Stimulated activated CD8-positive, alpha-beta memory T cell treated with anti-CD3 and anti-CD28 coated beads, Interleukin-2, amount 100 ng/mL, for 48 hours (primary cell): ENCODE measurements at places on chromosomes 3 and 15.

- DNase-seq: no peak
Observed at GRCh38 chr3:190346541-190346940, 24.3 kb upstream of the CLDN1 start.

DNA sequence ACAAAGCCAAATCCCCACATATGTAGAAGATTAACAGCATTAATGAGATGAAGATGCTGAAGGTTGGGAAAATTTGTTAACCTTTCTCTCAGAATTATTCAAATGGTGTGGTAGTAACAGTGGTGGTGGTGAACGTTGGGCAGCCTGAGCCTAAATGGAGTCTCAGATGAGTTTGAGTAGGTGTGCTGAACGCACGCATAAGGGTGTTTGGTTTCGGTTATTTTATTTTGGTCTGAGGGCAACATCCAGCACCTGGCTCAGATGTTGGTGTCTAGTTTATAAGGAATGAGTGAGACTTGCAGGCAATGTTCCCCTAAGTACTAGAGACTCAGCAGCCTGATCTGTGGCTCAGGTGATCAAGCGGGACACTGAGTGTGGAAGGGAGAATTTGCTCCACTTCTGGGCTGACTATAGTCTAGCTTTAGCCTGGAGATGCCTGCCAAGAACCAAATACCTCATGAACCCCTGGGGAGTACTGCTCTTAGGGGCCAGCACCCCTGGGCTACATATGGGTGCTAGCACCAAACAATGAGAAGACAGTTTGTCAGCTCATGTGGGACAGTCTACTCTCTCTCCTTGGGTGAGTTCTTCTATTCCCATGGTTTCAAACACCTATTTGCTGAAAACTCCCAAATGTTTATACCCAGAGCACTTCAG is 39.5 kb upstream of the ATP2C1 start:
- no peak for DNase-seq

- no peak for DNase-seq
Observed at GRCh38 chr3:24012589-24013269, 67.6 kb downstream of the NR1D2 start.

DNA sequence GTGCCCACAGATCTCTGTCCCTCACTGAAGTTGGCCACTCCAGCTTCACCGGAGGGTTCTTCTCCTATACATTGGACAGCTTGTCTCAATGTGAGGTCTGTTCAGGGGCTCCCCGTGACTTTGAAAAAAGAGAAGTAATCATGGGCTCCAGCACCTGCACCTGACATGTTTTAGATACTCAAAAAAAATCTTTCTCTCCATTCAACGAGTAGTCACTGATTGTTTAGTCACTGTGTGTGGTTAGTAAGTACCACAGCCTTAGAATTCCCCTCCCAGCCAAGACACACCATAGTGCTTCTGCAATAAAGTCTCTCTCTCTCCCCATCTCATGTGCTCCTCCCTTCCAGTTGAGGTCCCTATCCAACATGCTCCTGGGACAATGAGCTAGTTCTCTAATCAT is 18.6 kb downstream of the CCR9 start:
- DNase-seq: no peak

- no peak for DNase-seq
Observed at GRCh38 chr15:48481802-48482201, 150.6 kb downstream of the DUT start.

- no peak for DNase-seq
Observed at GRCh38 chr3:171873580-171873979, 30.4 kb downstream of the TMEM212 start.

GRCh38 chr15:90412356-90413194 is 24.5 kb downstream of the IQGAP1 start:
- DNase-seq: no peak

- DNase-seq: no peak
Observed at GRCh38 chr15:26013981-26014380, 150.9 kb upstream of the ATP10A start.

GRCh38 chr3:24145981-24146822 is 201.1 kb downstream of the NR1D2 start:
- no peak for DNase-seq

GRCh38 chr15:85831415-85832113 is 36.8 kb upstream of the KLHL25 start:
- DNase-seq: no peak

- DNase-seq: no peak
Observed at GRCh38 chr3:195173657-195174056, 97.3 kb downstream of the XXYLT1 start.

DNA sequence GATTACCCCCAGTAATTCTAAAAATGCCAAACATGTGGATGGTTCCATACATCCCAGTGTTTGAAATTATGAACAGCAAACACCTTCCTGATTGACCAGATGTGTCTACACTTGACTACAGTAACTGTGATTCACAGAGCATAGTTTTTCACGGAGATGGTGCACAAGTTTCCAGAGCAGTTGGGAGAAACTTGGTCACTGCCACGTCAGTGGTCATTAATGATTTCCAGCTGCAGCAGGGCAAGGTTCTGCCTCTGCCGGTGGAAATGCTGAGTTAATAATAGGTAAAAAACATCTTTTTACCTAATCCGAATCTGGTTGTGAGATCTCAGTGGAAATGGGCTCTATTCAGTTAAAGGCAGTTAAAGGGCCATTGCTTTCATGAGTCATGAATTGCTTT is 154.1 kb upstream of the FEZF2 start:
- no peak for DNase-seq

GRCh38 chr3:100100425-100100824 is 13.9 kb downstream of the FILIP1L start:
- DNase-seq: no peak

DNA sequence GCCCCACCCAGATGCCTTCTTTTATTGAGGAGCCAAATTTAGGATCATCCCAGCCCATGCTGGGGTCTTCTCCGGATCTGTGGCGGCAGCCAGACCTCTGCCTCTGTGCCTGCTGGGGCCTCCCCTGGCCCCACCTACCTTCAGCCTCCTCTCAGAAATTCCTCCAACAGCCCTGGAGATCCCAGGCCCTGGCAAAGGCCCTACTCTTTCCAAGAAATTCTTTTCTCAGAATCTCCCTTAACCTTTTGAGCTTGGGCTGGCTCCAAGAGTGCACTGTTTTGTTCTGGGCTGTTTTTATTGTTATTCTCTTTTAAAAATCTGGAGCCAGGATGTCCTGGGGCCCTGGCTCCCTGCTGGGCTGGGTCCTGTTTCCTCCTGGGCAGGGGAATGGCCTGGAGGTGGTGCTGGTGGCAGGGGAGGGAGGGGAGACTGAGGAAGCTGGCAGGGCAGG is 57.8 kb downstream of the GRIP2 start:
- no peak for DNase-seq

GRCh38 chr3:132983143-132983770 is 54.9 kb upstream of the TMEM108 start:
- no peak for DNase-seq

- DNase-seq: no peak
Observed at GRCh38 chr3:72353236-72354128, 494.8 kb downstream of the SHQ1 start.

- DNase-seq: no peak
Observed at GRCh38 chr15:56425976-56426375, 39.0 kb downstream of the MNS1 start.

DNA sequence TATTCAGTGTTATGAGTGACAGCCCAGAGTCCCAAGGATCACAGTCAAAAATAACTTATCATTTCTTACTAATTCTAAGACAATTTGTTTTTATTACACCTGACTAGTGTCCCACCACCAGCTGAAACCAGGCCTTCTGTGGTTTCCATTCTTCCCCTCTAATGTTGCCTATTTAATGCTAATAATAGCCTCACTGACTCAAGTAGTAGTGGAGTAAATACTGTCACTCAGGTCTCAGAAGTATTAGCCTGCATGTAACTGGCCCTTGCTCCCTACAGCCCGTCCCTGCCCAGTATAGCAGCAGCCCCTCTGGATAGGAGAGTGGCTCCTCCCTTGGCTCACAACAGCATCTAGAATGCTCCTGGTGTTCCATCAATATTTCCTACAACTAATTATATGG is 665.5 kb downstream of the NTRK3 start:
- DNase-seq: no peak

DNA sequence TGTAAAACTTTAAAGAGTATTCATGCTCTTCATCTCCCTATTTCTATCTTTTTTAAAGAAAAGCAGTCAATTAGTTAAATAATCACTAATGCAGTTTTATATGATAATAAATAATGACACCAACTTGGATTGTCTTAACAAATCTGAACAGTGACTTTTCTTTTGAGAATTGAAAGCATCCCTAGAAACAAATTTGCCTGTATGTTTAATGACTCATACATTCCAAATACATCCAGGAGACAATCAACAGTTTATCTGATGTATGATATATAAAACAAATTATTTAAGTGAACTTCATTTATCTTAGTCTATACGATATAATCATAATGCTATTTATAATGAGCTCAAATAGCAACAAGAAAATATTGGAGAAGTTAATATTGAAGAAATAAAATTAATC is 78.0 kb downstream of the ALCAM start:
- DNase-seq: no peak

DNA sequence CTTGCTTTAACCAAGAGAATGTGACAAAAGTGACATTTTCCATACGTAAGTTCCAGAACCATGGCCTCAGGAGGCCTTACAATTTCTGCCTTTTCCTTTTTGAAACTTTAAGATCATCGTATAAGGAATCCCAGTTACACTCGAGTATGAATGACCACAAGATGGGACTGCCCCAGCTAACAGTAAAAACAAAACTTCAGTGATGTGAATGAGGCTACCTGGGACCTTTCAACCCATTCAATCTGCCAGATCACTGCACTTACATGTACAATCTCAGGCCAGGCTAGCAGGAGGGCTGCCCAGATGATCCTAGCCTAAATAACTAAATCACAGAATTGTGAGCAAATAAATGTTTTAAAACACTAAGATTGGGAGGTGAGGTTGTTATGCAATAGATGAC is 328.8 kb downstream of the CNTN6 start:
- DNase-seq: no peak

DNA sequence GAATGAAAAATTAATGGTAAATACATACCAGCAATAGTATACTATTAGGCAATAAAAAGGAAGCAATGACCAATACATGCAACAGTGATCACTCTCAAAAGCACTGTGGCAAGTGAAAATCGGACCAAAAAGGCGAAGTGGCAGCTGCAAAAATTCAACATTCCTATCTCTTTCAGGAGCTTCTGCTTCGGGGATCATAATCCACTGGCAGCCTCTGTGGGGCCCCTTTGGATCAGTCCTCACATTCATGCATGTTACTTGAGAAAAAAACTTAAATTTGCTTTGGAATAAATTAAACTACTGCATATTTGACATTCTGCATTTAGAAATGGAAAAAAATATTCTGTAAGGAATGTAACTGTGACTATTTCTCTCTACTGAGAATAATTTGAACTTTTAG is 425.6 kb downstream of the NR2F2 start:
- DNase-seq: no peak

GRCh38 chr3:183202004-183202722 is 39.6 kb upstream of the LAMP3 start:
- no peak for DNase-seq

- DNase-seq: no peak
Observed at GRCh38 chr3:197339841-197340520, 41.6 kb upstream of the DLG1 start.

GRCh38 chr15:70474471-70475406 is 288.6 kb downstream of the UACA start:
- DNase-seq: no peak

DNA sequence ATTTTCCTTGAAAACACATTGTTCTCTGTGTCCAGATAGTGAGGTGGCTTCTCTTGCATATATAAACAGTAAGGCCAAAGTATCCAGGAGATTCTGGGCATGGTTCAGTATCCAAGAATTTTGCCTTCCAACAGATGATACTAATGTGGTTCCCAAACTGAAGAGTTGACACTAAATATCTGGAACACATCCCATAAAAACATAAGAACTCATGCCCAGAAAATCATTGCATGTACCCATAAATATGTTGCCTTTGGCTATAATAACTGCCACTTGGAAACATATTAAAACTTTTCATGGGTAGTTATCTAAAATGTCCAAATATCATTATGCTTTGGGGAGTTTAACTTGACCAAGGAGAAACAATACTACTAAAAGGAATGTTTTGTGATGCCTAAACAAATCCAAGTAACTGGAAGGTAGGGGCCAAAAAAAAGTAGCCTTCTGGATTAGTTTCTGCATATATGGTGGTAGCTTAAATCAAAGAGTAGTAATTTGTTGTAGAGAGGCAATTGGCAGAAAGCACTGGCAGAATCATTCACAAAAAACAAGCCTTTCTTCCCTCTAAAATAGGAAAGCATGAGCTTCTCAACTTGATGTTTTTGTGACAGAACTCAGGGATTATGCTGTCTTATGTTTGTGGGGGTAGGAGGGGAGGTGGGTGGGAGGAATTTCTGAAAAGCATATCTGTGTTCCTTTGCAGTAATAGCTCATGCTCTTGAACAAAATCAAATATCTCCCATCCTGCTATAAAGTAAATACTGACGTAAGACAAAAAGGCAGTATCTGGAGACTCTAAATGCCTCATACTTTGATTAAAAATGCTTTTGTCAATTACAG is 753.9 kb downstream of the TUSC7 start:
- no peak for DNase-seq

- DNase-seq: peak; percentile 87
Observed at GRCh38 chr3:64023187-64023860, at the start of gene PSMD6. Gene PSMD6 (minus strand): TSS chr3:64023494. CDS start chr3:64023419, 75 bp downstream.

DNA sequence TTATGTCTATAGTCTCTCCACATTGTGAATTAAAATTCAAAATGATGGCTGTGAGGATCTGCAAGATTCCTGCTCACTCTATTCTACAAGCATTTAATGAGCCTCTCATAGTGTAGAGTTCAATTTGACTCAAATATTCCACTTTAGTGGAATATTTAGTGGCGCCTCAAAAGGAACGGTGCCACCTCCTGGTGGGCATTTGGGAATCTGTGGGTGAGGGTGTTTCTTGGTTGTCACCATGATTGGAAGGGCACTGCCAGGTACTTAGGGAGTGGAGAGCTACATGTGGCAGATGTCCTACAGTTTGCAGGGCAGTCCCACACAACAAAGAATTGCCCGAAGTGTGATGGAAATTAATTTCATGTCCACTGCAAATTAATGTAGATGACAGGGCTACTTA is 21.5 kb upstream of the KCNMB3 start:
- DNase-seq: no peak

- DNase-seq: no peak
Observed at GRCh38 chr3:195587406-195587805, 3.7 kb upstream of the APOD start.

DNA sequence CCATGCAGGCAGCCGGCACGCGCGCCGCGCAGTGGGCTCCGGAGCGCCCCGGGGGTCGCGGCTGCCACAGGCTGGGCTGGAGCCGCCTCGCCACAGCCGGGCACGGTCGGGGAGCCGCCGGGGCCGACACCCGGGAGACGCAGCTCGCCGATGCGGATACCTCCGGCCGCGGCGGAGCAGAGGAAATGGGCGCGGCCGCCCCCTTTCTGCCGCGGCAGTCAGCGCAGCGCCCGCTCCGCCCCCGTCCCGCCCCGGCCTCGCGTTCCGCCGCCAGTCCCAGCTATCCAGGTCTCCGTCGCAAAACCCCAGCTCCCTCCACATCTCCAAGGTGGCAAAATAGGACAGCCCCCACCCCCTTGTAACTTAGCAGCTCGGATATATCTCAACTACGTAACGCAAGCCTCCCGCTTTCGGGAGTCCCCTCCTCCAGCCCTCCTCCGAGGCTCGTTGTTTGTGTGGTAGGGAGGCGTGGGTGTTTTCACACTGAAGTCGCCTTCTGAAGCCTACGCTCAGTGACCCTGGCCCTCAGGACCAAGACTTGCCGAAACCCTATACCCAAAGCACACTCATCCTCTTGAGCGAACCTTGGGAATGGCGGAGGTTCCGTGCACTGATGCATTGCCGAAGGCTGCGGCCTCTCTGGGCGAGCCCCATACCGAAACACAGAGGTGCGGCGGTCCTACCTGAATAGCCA is at the start of gene SH3BP5:
Gene SH3BP5 (minus strand): TSS at position 182 of the 694 bp plus-strand sequence. CDS start 178 bp downstream, at position 4.
- DNase-seq: peak; percentile 64

- DNase-seq: no peak
Observed at GRCh38 chr3:51637941-51638471, 33.0 kb upstream of the TEX264 start.
